Small intestine (tissue), 16 donors: ENCODE measurements at places on chromosomes 6 and 20. TPM values are rescaled to one million over a fixed set of nuclear protein-coding genes. Genes with fewer than 3 reads are reported as not detected.

DNA sequence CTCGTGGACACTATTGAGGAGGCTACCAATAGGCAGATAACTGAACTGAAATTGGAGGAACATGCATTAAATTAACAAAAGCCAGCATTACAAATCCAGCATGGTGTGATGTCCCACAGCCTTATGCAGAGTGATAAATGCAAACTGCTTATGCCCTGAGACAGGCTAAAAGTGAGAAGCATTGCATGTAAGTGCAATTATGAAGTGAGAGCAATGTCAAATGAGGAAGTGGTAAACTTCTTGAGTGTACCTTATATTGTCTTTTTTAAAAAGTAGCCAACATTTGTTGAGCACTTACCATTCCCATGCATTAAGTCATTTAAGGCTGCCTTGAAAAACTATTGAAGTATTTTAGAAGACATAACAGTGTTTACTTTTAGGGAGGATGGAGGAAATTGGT, 212.2 kb downstream of the TBC1D7 start:
- no peaks in the 10 kb centered on the region for H3K4me1 ChIP-seq
- H3K27ac ChIP-seq, result no peak overlapping the region
- H3K36me3 ChIP-seq, result no peaks in the 10 kb centered on the region
- peaks cover 10% of the 10 kb centered on the region for H3K27me3 ChIP-seq
- DNase-seq, result no peak

- H3K36me3 ChIP-seq, result no peaks in the 10 kb centered on the region
- DNase-seq, result no peak
- no peaks in the 10 kb centered on the region for H3K27me3 ChIP-seq
- no peak overlapping the region for H3K4me3 ChIP-seq
- no peaks in the 10 kb centered on the region for H3K4me1 ChIP-seq
These were observed 375.4 kb upstream of the RSPO3 start for GRCh38 chr6:126743076-126743475.

Gene SDCBP2
- 481 TPM for polyA plus RNA-seq

GRCh38 chr6:134223796-134224420, 94.0 kb downstream of the SGK1 start:
- no peak for DNase-seq
- no peaks in the 10 kb centered on the region for H3K27me3 ChIP-seq
- H3K4me1 ChIP-seq, result no peaks in the 10 kb centered on the region
- no peaks in the 10 kb centered on the region for H3K36me3 ChIP-seq
- no peak overlapping the region for H3K27ac ChIP-seq
- no peak overlapping the region for H3K4me3 ChIP-seq

Gene CLDN20
- polyA plus RNA-seq, result 0.97 TPM

Gene VIP
- polyA plus RNA-seq, result not detected

Gene KCNQ5
- polyA plus RNA-seq, result not detected

Gene ARMH2
- not detected for polyA plus RNA-seq

- no peak overlapping the region for H3K4me3 ChIP-seq
- H3K27me3 ChIP-seq, result no peaks in the 10 kb centered on the region
- H3K36me3 ChIP-seq, result no peaks in the 10 kb centered on the region
These were observed 28.4 kb upstream of the ARMH2 start for GRCh38 chr6:24827162-24827561.

DNA sequence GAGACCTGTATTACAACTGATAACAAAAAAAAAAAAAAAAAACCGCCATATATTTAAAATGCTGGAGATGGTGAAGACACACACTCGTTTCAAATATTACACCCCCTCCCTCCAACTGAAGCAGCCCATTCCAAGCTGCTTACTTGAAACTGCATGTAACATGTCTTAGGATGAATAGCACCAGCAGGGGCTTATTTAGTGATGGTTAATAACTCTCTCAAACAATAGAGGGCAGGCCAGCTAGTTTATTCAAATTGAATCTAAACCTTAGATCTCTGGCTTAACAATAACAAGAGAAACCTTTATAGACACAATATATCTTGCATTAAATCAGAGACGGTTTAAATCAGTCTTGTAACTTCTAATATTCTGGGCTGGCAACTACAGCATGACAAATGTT, 9.3 kb upstream of the JPH2 start:
- H3K4me3 ChIP-seq, result no peak overlapping the region
- no peak overlapping the region for H3K27ac ChIP-seq
- H3K4me1 ChIP-seq, result no peaks in the 10 kb centered on the region
- H3K36me3 ChIP-seq, result peaks cover 18% of the 10 kb centered on the region
- DNase-seq, result no peak
- H3K27me3 ChIP-seq, result no peaks in the 10 kb centered on the region

DNA sequence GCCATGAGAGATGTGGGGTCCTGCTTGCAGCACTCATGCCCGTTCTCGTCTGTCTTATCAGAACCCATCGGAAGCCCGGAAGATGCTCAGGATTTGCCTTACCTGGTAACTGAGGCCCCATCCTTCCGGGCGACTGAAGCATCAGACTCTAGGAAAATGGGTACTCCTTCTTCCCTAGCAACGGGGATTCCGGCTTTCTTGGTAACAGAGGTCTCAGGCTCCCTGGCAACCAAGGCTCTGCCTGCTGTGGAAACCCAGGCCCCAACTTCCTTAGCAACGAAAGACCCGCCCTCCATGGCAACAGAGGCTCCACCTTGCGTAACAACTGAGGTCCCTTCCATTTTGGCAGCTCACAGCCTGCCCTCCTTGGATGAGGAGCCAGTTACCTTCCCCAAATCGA, 8.3 kb downstream of the PI16 start:
- H3K36me3 ChIP-seq, result peaks cover 4% of the 10 kb centered on the region
- no peaks in the 10 kb centered on the region for H3K27me3 ChIP-seq
- H3K27ac ChIP-seq, result no peak overlapping the region
- peaks cover 2% of the 10 kb centered on the region for H3K4me1 ChIP-seq
- no peak overlapping the region for H3K4me3 ChIP-seq
- peak; percentile 44 for DNase-seq

Gene CALHM6
- 7.3 TPM for polyA plus RNA-seq

DNA sequence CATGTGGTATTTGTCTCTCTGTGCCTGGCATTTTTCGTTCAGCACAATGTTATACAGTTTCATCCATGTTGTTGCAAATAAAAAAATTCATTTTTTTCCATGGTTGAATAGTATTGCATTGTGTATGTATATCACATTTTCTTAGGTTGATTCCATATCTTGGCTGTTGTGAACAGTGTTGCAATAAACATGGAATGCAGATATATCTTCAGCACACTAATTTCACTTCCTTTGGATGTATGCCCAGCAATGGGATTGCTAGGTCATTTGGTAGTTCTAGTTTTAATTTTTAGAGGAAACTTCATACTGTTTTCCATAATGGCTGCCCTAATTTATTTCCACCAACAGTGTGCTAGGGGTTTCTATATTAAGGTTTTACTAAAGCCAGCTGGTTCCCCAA, 52.6 kb downstream of the GFRAL start:
- H3K4me1 ChIP-seq, result no peaks in the 10 kb centered on the region
- no peaks in the 10 kb centered on the region for H3K27me3 ChIP-seq
- H3K4me3 ChIP-seq, result no peak overlapping the region
- no peaks in the 10 kb centered on the region for H3K36me3 ChIP-seq
- DNase-seq, result no peak
- H3K27ac ChIP-seq, result no peak overlapping the region

- H3K36me3 ChIP-seq, result no peaks in the 10 kb centered on the region
- H3K27me3 ChIP-seq, result no peaks in the 10 kb centered on the region
- H3K4me3 ChIP-seq, result no peak overlapping the region
- no peaks in the 10 kb centered on the region for H3K4me1 ChIP-seq
- no peak overlapping the region for H3K27ac ChIP-seq
These were observed 17.5 kb upstream of the SPO11 start for GRCh38 chr20:57312138-57312537.

DNA sequence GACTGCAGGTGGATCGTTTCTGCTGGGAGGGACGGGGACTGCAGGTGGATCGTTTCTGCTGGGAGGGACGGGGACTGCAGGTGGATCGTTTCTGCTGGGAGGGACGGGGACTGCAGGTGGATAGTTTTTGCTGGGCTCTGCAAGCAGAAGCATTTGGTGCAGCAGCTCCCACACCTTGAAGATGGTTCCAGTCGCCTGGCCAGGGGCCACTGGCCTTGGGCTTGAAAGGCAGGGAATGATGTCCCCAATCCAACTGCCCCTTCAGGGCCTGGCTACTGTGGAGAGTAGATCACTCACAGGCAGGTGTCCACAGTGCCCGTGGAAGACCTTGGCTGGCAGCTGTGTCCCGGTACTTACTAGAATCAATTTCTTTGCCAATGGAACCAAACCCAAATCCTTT, 68.2 kb downstream of the PSMG4 start:
- DNase-seq, result no peak
- no peaks in the 10 kb centered on the region for H3K4me1 ChIP-seq
- H3K4me3 ChIP-seq, result no peak overlapping the region
- H3K27me3 ChIP-seq, result no peaks in the 10 kb centered on the region
- H3K36me3 ChIP-seq, result peaks cover 38% of the 10 kb centered on the region

Gene SMPDL3A
- 120 TPM for polyA plus RNA-seq

- no peaks in the 10 kb centered on the region for H3K27me3 ChIP-seq
- H3K4me3 ChIP-seq, result no peak overlapping the region
- H3K4me1 ChIP-seq, result no peaks in the 10 kb centered on the region
- H3K27ac ChIP-seq, result no peak overlapping the region
- DNase-seq, result peak; percentile 32
- H3K36me3 ChIP-seq, result no peaks in the 10 kb centered on the region
These were observed 90.2 kb upstream of the TOX2 start for GRCh38 chr20:43824309-43825050.

DNA sequence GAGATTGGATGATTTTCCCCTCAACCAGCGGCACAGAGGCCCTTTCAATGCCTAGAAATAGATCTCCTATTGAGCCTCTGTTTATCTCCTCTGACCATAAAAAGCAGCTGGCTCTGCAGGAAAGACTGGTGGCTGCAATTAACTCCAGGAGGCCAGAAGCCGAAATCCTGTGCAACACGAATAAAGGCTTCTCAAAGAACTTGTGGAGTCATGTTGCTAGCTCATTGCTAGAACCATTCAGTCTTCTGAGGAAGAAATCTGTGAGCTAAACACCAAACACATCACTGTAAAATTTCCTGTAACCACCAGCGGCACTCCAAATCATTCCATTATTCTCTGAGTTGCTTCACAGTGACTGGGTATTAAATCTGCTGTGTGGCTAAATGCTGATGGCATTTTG, 49.1 kb upstream of the TPD52L1 start:
- peaks cover 11% of the 10 kb centered on the region for H3K27me3 ChIP-seq
- no peaks in the 10 kb centered on the region for H3K36me3 ChIP-seq
- no peaks in the 10 kb centered on the region for H3K4me1 ChIP-seq

Gene OR2H2
- not detected for polyA plus RNA-seq

DNA sequence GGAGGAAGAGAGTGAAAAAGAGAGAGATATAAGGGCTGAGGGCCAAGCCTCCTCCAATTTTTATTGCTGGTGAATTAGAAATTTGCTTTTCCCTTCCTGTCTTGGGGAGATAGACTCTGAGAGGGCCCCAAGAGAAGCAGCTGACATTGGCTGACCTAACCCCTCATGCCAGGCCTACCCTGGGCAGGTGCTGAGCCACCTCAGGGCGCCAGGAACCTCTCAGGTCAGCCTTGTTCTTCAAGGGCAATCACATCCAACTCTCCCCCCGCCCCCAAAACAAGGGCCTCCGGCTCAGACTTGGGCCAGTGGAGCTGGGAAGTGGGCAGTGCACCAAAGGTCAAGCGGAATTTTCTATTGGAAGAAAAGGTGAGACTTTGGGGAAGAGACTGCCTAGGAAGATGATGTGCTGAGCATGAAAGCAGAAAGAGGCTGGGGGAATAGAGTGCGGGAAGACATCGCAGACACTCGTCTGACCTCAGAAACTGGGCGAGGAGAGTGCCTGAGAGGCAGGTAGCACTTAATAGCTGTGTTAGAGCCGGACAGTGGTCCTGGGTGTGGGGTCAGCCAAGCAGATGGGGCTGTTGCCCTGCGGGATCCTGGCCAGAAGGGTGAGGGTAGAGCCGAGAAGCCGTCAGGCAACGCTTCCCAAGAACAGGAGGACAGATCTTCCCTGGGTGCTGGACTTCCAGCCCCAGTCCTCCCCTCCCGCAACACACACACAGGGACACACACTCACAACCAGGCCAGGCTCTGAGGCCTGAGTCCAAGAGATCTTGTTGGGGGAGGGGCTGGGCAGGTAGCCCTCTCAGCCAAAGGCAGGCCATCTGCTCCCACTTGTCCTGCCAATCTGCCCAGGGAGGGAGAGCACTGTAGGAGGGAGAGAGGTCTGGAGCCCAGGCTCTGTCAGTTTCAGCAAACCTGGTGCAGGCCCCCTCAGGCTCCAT, 3.7 kb upstream of the FASTKD5 start:
- no peak for DNase-seq
- H3K36me3 ChIP-seq, result peaks cover 16% of the 10 kb centered on the region
- no peak overlapping the region for H3K27ac ChIP-seq
- peaks cover 1% of the 10 kb centered on the region for H3K4me1 ChIP-seq
- H3K27me3 ChIP-seq, result no peaks in the 10 kb centered on the region

- H3K27me3 ChIP-seq, result no peaks in the 10 kb centered on the region
- H3K4me1 ChIP-seq, result no peaks in the 10 kb centered on the region
- H3K36me3 ChIP-seq, result no peaks in the 10 kb centered on the region
- no peak overlapping the region for H3K4me3 ChIP-seq
- no peak for DNase-seq
- no peak overlapping the region for H3K27ac ChIP-seq
These were observed 198.0 kb downstream of the SOX4 start for GRCh38 chr6:21791581-21791980.

DNA sequence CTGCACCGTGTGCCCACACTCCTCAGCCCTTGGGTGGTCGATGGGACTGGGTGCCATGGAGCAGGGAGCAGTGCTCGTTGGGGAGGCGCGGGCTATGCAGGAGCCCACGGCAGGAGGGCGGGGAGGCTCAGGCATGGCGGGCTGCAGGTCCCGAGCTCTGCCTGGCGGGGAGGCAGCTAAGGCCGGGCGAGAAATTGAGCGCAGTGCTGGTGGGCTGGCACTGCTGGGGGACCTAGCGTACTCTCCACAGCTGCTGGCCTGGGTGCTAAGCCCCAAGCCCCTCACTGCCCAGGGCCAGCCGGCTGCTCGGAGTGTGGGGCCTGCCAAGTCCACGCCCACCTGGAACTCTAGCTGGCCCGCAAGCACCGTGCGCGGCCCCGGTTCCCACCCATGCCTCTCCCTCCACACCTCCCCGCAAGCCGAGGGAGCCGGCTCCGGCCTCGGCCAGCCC, 55.9 kb upstream of the ECI2 start:
- no peak overlapping the region for H3K27ac ChIP-seq
